CD8-positive, alpha-beta memory T cell (primary cell): ENCODE measurements at places on chromosomes 1 and 21. TPM values are rescaled to one million over a fixed set of nuclear protein-coding genes. Genes with fewer than 3 reads are reported as not detected.

- DNase-seq = peak; percentile 65
Observed at GRCh38 chr1:231421546-231421970, 529 bp downstream of the EGLN1 start.

- DNase-seq = no peak
Observed at GRCh38 chr1:41889506-41890414, 29.0 kb downstream of the HIVEP3 start.

DNA sequence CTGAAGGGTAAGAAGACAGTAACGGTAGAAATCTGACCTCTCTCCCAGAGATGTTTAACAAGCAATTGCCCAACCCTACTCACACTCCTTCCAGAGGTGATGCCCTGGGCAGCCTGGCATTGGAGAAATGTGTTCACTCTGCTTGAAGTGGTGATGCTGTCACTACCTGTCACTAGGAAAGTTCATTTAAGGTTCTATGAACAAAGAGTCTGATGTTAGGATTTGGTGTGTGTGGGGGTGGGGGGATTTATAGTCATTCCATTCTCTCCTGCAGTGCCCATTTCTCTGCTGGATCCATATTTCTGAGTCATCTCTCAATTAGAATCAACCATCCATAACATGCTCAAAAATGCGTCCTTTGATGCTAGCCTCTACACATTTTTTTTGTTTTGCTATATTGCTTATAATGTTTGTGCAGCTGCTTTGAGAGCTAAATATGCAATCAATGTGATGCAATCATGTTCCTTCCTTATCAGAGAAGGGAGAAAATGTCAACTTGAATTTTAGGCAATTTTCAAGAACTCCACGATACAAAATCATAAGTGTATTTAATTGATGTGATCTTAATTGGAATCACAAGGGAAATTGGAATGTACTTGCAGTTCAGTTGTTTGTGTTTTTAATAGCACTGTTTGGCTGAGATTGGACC lies 173.9 kb downstream of the DUSP10 start:
- DNase-seq = no peak

DNA sequence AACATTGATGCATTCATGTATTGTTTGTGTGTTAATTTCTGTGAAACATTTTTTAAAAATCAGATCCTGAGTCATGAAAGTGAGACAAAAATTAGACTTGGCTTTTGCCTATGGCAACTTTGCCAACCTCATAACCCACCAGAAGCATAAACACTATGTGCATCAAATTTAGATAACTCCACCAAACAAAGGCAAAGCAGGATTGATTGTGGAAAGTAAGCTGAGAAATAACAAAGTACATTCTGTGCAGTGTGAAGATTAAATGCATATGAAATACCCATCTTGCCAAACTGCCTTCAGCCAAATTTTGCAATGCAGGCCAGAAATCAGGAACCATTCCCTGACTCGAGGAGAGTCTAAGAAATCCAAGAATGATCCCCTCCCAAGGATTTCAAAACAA lies 493.4 kb downstream of the AJAP1 start:
- no peak for DNase-seq

GRCh38 chr21:42384156-42384945 lies 11.5 kb downstream of the TMPRSS3 start:
- no peak for DNase-seq

GRCh38 chr1:232600424-232601258 lies 29.3 kb downstream of the SIPA1L2 start:
- no peak for DNase-seq

GRCh38 chr1:181112071-181112929 lies 23.8 kb downstream of the IER5 start:
- DNase-seq = no peak

GRCh38 chr1:186753241-186753640 lies 73.0 kb upstream of the PTGS2 start:
- no peak for DNase-seq

- DNase-seq = no peak
Observed at GRCh38 chr1:8590721-8591351, 226.6 kb downstream of the RERE start.

DNA sequence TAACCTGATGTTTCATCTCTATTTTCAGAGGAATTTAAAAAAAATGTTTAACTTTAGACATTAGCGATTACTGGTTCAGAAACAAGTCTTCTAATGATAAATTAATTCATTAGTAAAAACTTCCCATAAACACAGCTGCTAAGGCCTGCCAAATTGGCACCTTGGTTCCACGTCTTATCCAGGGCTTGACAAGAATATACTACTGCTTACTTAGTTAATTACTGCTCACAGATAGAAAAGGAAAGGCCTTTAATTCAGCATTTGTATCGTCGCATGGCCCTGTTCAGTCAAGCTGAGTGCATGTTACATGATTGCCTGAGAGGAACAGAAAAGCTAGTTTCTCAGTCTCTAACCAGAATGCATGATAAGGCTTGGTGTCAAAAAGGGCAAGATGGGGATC lies 84.6 kb downstream of the ADGRL2 start:
- no peak for DNase-seq

DNA sequence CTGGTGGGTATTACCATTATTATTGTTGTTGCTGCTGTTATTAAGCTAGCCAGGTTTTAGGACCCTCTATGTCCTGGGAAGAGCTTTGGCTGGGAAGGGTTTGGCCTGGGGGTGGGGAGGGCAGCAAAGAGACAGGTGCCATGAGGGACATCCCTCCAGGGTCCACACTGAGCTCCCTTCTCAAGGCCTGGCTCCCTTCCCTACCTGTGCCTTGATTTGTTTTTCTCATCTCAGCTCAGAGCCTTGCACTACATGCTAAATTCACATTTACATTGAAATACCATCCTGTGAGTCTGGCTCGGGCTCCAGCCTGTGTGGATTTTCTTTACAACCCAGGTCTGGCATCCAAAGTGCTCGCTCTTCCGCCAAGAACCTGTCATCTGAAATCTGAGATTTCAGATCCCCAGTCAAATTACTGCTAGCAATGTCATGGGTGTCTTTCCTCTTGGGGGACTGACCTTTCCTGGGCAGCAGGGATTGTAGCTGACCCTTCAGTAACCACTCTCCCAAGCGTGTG lies 536.3 kb downstream of the PTPRU start:
- no peak for DNase-seq

DNA sequence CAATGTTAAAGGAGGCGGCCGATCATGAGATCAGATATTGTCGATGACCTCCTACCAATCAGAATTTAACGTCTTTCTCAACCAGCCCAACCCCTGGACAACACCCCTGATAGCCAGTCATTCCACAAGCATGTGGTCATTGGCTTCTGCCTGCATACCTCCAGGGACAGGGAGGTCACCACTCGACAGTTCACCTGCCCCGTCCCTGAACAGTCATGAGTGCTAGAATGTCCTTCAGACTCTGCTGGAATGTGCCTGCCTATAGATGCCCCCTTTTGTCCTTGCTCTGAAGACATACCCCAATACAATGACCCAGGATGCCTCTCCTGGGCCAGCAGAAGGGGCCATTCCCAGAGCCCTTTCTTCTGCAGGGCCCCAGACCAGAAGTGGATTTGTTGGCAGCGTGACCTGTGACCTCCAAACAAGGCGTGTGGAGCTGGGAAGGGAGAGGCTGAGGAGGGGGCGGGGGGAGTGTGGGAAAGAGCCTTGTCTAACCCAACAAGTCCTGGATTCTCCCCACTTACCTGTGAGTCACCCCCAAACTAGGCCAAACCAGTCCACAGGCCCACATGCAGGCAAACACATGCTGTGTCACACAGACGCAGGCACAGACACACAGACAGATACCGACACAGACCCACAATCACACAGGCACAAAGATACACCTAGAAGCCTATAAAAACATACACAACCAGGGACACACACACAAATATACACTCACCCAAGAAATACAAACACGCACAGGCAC lies 2.2 kb downstream of the CRYBG2 start:
- no peak for DNase-seq

DNA sequence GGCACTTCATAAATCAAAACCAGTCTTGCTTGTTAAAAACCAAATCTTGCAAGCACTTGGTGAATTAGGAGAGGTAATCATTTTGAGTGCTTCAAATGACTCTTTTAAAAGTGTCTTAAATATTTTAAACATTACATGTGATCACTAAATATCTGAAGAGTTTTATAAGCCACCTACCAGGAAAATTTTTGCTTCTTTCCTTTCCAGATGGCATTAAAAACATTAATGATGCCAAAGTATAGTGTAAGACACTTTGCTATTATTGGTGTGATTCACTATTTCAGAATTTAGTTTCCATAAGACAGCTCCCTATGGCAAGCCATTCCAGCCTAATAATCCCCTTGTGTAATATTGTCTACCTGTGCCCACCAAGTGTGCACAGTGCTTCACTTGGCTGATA lies 548.8 kb upstream of the ADAMTS5 start:
- DNase-seq = no peak

GRCh38 chr21:32360401-32360975 lies 32.3 kb downstream of the URB1 start:
- DNase-seq = no peak

DNA sequence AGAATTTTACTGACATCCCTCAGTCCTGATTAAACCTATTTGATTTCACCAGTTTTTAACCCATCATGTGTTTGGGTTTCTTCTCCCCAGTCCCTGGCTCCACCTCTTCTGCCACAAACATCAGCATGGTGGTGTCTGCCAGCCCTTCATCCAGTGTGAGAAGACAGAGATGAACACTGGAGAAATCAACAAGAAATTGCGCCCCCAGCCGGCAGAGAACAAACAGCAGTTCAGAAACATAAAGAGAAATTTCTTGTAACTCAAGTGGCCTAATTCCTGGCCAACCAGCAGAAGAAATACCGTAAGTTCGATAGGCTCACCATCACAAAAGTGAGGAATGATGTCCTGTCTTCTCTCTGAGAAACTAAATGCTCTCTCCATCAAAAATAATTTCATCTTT lies 18.3 kb downstream of the S100A11 start:
- no peak for DNase-seq

GRCh38 chr1:163047951-163048659 lies 21.1 kb upstream of the RGS4 start:
- DNase-seq = no peak

DNA sequence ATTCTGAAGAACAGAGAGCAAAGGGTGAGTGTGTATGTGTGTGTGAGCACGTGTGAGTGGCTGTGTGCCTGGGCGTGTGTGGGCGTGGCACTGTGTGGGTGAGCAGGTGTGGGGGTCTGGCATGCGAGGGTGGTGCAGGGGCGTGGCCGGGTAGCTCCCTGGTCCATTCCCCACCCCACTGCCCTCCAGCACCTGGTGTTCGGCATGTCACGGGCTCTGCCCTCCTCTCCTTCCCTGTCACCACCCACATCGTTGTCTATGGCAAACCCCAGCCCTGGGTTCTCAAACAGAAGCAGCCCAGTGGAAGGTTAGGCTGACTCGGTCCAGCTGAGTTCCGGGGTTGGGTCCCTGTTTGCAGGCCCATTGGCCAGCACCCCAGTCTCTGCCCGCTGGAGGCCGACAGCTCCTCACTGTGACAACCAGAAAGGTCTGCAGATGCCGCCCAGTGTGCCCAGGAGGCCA lies 39.8 kb downstream of the UBE2G2 start:
- DNase-seq = no peak

GRCh38 chr1:167518331-167518700 lies at the start of gene CD247:
Gene CD247 (minus strand): TSS chr1:167518529. CDS start chr1:167518465, 64 bp downstream.
- DNase-seq = peak; percentile 83

DNA sequence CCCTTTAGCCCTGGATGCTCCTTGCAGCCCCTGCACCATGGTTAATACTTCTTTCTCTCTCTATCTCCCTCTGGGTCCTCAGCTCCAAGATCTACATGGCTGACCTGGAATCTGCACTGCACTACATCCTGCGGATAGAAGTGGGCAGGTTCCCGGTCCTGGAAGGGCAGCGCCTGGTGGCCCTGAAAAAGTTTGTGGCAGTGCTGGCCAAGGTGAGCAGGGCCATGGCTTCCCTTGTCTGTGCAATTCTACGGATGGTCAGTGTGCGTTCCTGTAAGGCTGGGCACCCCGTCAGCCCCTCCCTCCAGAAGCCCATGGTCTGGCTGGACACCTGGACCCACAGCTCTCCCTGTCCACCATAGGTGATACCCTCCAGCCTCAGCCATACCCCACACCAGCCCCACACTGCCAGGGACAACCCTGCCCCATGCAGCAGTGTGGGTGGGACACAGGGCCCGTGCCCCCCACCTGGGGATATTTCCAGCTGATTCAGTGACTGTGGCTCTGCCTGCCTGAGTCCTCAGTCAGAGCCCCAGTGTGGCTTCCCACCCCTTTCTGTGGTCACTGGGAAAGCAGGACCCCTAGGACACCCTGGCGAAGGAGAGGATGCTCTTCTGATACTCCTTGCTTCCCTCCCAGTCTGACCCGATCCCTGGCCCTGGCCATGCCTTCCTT lies 31.4 kb downstream of the QSOX1 start:
- DNase-seq = no peak

GRCh38 chr1:102045752-102046151 lies 49.0 kb upstream of the OLFM3 start:
- DNase-seq = no peak

DNA sequence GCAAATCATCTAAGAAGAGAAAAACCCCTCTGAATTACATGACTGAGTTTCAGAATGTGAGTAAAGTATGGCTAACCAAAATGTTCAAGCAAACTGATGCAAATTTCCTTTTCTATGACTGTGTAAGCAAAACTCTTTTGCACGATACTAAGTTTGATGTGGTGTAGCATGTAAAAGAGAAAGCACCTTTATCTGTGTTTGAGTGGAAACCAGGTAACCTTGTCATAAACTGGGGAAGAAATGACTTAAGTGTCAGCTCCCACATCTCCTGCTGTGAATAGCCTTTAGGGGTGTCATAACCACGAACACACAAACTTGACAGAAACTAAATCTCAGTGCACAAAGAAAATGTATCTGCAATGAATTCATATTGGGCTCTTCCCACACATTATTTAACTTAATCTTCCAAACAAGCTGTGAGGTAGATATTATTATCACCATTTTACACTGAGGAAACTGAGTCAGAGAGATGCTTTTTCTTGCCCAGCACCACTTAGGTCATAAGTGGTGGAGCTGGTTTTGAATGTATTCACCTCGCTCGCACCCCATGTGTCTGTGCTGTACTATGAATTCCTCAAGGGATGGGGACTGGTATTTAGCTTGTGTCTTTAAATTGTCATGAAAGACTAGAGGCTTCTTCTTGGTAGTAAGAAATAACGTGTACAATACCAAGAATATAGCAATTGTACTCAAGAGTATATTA lies 32.9 kb upstream of the IL12RB2 start:
- DNase-seq = no peak

GRCh38 chr1:225962440-225962975 lies 21.5 kb upstream of the LEFTY2 start:
- DNase-seq = peak; percentile 54

- DNase-seq = no peak
Observed at GRCh38 chr1:108858230-108858950, 1.5 kb upstream of the AKNAD1 start.

Gene FCER1G
- total RNA-seq = 5.1 TPM

Gene MAEL
- total RNA-seq = not detected

Gene C1QC
- total RNA-seq = 0.93 TPM

Gene PRAMEF4
- not detected for total RNA-seq

Gene PATJ
- 10.3 TPM for total RNA-seq

Gene B3GALT2
- total RNA-seq = 2.4 TPM

Gene HIVEP3
- 23.0 TPM for total RNA-seq

Gene PTGFR
- not detected for total RNA-seq

Gene CLCNKB
- total RNA-seq = not detected

Gene DRAXIN
- 0.11 TPM for total RNA-seq

Gene EXTL1
- total RNA-seq = not detected

Gene HSPB7
- total RNA-seq = not detected

Gene TTC39A
- total RNA-seq = not detected

Gene ERRFI1
- total RNA-seq = 3.5 TPM

Gene ETV3L
- total RNA-seq = not detected
